ENCODE measurements at places on chromosomes 1 and 21. TPM values are rescaled to one million over a fixed set of nuclear protein-coding genes. Genes with fewer than 3 reads are reported as not detected.

Gene ZMYND12
- polyA plus RNA-seq, result 0.71 TPM

- H3K27ac ChIP-seq, result no peak overlapping the region
- DNase-seq, result no peak
- H3K4me1 ChIP-seq, result no peaks in the 10 kb centered on the region
- no peaks in the 10 kb centered on the region for H3K36me3 ChIP-seq
- no peaks in the 10 kb centered on the region for H3K27me3 ChIP-seq
Measured at GRCh38 chr1:22777388-22778057, 66.9 kb downstream of the EPHB2 start.

Gene C1orf226
- 6.0 TPM for polyA plus RNA-seq

GRCh38 chr21:43805275-43805800, 16.0 kb downstream of the RRP1 start:
- H3K4me1 ChIP-seq, result peaks cover 2% of the 10 kb centered on the region
- no peak for DNase-seq

Gene FCER1A
- polyA plus RNA-seq, result not detected

- no peak overlapping the region for H3K4me3 ChIP-seq
- H3K36me3 ChIP-seq, result no peaks in the 10 kb centered on the region
Measured at GRCh38 chr1:17075470-17076255, 21.8 kb upstream of the SDHB start.

Gene DDAH1
- polyA plus RNA-seq, result 64.4 TPM

DNA sequence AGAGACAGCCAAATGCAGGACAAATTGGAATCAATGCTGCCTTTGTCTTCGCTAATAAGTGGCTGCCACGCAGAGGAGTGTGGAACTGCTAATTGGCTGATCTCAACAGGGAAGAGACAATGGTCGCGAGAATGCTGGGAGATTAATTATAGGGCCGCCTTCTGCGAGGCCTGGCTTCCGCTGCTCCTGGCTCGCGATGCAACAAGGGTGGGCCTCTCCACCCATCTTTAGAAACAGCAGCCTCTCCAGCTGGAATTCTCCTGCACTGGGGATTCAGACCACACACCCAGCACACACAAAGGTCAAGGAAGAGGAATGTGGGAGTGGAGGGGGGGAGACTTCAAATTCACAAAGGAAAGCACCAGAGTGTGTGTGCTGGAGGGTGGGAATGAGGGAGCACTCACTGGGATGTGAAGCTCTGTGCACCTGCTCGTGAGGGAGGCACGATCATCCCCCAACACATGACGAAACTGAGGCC, 200.7 kb upstream of the GRIK3 start:
- H3K27ac ChIP-seq, result no peak overlapping the region
- no peaks in the 10 kb centered on the region for H3K36me3 ChIP-seq
- H3K4me1 ChIP-seq, result no peaks in the 10 kb centered on the region
- no peaks in the 10 kb centered on the region for H3K27me3 ChIP-seq
- no peak overlapping the region for H3K4me3 ChIP-seq

- H3K36me3 ChIP-seq, result no peaks in the 10 kb centered on the region
- peaks cover 7% of the 10 kb centered on the region for H3K4me1 ChIP-seq
- no peak for DNase-seq
- H3K27me3 ChIP-seq, result no peaks in the 10 kb centered on the region
Measured at GRCh38 chr1:200436436-200436835, 26.6 kb upstream of the ZNF281 start.

Gene LIN28A
- 0.01 TPM for polyA plus RNA-seq

GRCh38 chr1:232909752-232910151, 40.7 kb upstream of the NTPCR start:
- H3K27me3 ChIP-seq, result no peaks in the 10 kb centered on the region
- DNase-seq, result no peak
- H3K4me3 ChIP-seq, result no peak overlapping the region

GRCh38 chr1:19322481-19322880, 10.4 kb downstream of the SLC66A1 start:
- H3K4me1 ChIP-seq, result no peaks in the 10 kb centered on the region
- H3K4me3 ChIP-seq, result no peak overlapping the region
- no peak for DNase-seq
- peaks cover 19% of the 10 kb centered on the region for H3K36me3 ChIP-seq
- no peaks in the 10 kb centered on the region for H3K27me3 ChIP-seq

GRCh38 chr1:153563483-153563901, 2.2 kb downstream of the S100A2 start:
- H3K27ac ChIP-seq, result no peak overlapping the region
- no peak for DNase-seq
- no peaks in the 10 kb centered on the region for H3K27me3 ChIP-seq
- H3K4me1 ChIP-seq, result peaks cover 33% of the 10 kb centered on the region

Gene CENPS
- 2.9 TPM for polyA plus RNA-seq

DNA sequence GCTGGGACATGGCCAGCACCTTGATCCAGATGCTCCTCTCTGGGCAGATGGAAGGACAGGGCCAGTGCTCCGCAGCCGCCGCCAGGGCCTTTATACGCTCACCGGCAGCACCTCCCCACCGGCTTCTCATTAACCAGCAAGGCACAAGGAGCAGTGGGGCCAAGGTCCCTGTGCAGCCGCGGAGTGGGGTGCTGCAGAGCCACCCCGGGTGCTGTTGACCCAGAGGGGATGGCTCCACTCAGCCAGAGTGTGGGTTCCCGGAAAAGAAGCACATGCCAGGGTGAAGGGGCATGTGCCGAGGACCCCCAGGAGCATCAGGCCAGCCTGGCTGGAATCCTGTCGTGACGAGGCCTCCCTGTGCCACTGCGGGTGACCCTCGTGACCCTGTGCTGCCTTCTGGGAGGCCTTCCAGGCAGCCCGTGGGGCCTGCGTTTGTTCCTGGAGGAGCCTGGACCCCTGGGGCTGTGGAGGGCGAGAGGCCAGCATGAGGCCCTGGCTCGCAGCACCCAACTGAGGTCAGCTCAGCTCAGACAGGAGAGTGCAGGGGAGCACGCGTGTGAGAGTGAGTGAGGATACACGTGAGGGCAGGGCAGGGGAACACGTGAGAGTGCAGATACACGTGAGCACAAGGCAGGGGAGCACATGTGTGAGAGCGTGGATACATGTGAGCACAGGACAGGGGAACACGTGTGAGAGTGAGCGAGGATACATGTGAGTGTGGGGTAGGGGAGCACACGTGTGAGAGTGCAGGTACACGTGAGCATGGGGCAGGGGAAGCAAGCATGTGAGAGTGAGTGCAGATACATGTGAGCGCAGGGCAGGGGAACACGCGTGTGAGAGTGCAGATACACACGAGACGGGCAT, at the start of gene FTCD:
TSS of gene FTCD (minus strand) at position 66 of the 864 bp plus-strand sequence. CDS start at position 10, 56 bp downstream.
- no peaks in the 10 kb centered on the region for H3K27me3 ChIP-seq
- peaks cover 43% of the 10 kb centered on the region for H3K4me1 ChIP-seq
- peak; percentile 72 for DNase-seq

GRCh38 chr1:167206166-167206835, 14.4 kb upstream of the POU2F1 start:
- H3K4me1 ChIP-seq, result no peaks in the 10 kb centered on the region
- DNase-seq, result no peak
- H3K36me3 ChIP-seq, result no peaks in the 10 kb centered on the region
- no peak overlapping the region for H3K4me3 ChIP-seq
- H3K27me3 ChIP-seq, result peaks cover 1% of the 10 kb centered on the region
- H3K27ac ChIP-seq, result no peak overlapping the region
